ENCODE measurements at places on chromosomes 6 and 20. TPM values are rescaled to one million over a fixed set of nuclear protein-coding genes. Genes with fewer than 3 reads are reported as not detected.

Gene MYLK4
- total RNA-seq: 3.0 TPM

DNA sequence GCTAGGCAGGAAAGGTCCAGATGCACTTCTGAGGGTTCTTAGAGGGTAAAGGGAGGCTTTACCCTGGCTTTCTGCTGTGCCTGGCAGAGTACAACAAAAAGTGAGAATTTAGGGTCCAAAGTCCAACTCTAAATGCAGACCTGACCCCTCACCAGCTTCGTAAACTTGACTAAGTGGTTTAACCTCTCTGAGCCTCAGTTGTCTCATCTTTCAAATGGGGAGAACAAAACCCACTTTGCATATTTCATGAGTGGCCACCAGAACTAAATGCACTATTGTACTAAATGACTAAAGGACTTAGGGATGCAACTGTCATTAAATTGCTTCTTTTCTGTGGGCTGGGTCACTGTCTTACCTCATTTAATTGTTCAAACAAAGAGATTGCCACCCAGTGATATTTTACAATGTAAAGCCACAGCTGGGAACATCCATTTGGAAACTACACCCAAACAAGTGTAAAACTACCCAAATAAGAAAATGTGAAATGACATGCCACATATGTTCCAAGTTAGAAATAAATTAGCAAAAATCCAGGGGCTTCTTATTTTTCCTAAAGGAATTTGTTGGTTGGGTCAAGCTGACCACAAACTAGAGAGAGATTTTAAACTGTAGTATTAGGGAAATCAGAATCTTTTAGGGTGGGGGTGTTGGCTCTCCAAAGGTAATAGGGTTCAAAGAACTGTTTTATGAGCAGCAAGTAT is 48.3 kb upstream of the RIN2 start:
- peaks cover 30% of the 10 kb centered on the region for H3K4me1 ChIP-seq
- H3K27me3 ChIP-seq: no peaks in the 10 kb centered on the region
- peak; percentile 30 for DNase-seq
- H3K36me3 ChIP-seq: no peaks in the 10 kb centered on the region
- no peak overlapping the region for H3K27ac ChIP-seq

DNA sequence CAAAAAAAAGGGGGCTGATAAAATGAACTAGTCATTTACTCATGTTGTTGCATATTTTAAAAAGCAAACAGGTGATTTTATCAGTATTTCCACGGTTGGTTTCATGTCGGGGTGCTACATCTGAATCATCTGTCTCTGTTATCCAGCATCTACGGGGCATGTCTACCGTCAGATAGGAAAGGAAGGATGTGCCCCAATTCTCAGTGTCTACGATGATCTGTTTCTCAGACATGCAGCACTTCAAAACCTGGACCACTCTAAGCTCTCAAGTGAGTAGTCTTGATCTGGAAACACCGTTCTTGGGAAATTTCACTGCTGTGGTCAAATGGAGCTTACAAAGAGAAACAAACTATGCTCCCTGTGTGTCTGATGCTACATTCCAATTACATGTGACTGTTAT is 240.3 kb upstream of the TAB2 start:
- no peak overlapping the region for H3K27ac ChIP-seq
- H3K27me3 ChIP-seq: no peaks in the 10 kb centered on the region
- H3K4me1 ChIP-seq: no peaks in the 10 kb centered on the region
- no peaks in the 10 kb centered on the region for H3K36me3 ChIP-seq
- no peak overlapping the region for H3K4me3 ChIP-seq

- no peaks in the 10 kb centered on the region for H3K36me3 ChIP-seq
- H3K27ac ChIP-seq: no peak overlapping the region
- H3K4me3 ChIP-seq: no peak overlapping the region
- H3K27me3 ChIP-seq: no peaks in the 10 kb centered on the region
Observed at GRCh38 chr6:159090530-159091480, 46.0 kb upstream of the TAGAP start.

DNA sequence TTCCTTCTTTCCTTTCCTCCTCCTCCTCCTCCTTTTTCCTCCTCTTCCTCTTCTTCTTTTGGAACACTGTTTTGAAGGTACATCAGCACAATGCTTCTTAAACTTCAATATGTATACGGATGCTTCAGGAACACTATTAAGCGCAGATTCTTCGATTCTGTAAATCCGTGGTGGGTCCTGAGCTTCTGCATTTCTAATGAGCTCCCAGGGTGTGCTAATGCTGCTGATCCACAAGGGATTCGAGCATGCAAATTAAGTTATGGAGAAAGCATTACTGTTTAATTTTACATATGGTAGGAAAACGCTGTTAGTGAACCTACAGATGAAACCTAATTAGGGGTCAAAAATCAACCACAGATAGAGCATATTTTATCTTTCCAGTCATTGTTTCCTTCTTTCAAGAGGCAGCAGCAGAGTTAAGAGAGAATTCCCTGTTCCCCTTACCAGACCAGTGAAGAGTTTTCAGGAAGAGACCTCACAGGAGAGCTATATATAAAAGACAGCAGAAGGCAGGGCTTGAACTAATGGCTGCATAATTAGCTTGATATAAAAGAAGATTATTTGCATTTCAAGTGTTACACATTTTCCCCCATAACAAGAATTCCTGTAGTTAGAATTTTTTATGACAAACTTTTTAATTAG is 47.2 kb downstream of the KIF13A start:
- no peak for DNase-seq
- H3K4me1 ChIP-seq: no peaks in the 10 kb centered on the region
- no peaks in the 10 kb centered on the region for H3K36me3 ChIP-seq
- no peak overlapping the region for H3K27ac ChIP-seq

All from SJCRH30 (cell line).